Umbilical cord (tissue), 2 donors: ENCODE measurements at places on chromosomes 7 and 10.

DNA sequence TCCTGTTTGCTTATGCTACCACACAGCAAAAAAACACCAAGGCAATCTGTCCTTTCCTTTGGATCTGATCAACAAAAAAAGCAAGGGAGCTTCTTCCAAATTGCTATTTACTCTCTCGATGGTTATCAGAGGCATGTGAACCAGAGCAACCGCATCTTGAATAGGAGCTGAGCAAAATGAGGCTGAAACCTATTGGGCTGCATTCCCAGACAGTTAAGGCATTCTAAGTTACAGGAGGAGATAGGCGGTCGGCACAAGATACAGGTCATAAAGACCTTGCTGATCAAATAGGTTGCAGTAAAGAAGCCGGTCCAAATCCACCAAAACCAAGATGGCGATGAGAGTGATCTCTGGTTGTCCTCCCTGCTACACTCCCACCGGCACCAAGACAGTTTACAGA is 76.8 kb upstream of the FRMD4A start:
- DNase-seq, result no peak

- peak; percentile 70 for DNase-seq
Measured at GRCh38 chr7:50467817-50468610, 17.9 kb upstream of the FIGNL1 start.

- no peak for DNase-seq
Measured at GRCh38 chr10:19904202-19904661, 88.0 kb downstream of the PLXDC2 start.

DNA sequence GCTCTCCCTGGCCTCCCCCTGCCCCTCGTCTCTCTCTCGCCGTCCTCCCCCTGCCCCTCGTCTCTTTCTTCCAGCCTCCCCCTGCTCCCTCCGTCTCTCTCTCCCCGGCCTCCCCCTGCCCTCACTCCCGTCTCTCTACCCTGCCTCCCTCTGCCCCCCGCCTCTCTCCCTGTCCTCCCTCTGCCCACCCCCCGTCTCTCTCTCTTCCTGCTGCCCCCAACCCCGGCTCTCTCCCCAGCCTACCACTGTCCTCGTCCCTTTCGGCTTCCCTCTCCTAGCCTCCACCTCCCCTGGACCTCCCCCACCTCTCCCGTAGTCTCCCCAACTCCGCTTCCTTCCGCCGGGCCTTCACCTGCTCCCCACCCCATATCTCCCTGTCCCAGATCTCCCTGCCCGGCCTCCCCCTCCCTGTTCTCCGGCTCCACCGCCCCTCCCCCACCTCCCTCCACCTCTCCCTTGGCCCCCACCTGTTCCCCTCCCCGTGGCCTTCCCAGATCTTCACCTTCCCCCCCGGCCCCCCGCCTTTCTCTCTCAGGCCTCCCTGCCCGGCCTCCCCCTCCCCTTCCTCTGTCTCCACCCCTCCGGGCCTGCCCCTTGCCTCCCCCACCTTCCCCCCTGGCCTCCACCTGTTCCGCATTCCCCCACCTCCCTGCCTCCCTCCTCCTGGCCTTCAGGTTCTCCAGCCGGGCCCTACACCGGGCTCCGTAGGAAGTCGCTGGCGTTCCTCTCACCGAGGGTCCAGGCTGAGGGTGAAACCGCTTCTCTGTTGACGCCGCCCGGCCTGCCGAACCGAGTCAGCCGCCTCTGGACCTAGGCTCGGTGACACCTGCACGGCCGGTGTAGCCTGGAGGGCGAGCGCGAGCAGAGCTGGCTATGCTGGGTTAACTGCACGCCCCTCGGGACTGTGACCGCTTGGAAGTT is 1.2 kb downstream of the GET4 start:
- no peak for DNase-seq

GRCh38 chr10:97851341-97852001 is 1.8 kb downstream of the GOLGA7B start:
- no peak for DNase-seq

DNA sequence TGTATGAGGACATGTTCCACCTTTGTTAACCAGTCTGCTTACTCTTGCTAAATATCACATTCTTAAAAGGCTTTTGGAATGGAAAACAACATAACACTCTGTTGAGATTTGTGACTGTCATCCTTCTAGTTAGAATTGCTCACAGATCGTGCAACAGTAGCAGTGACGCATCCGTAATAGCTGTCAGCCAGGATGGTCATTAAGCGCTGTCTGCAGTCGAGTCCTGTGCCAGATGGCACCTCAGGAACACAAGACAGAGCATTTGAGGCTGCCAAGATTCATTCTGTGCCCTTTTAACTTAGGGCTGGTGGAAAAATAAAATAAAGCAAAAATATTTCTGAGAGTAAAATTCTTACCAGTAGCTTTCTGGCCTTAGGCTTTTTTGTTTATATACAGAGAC is 348.6 kb downstream of the ANKRD7 start:
- no peak for DNase-seq

- DNase-seq, result no peak
Measured at GRCh38 chr10:17506856-17507471, 52.6 kb upstream of the ST8SIA6 start.

DNA sequence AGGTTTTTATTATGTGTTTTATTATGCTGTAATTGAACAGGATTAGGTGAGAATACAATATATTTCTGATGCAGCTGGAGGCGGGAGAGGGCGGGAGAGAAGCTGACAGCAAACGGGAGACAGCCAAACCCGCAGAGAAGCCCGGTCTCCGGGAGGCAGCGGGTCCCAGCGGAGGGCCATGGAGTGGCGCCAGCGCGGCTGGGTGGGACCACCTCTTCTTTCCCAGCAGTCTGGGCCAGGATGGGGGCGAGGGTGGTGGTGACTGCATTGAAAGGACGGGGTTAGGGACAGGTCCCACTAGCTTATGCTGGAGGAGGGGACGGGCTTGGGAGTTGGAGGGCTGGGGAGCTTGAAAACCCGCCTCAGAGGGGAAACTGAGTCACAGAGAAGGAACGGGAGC is 14.5 kb upstream of the KAZALD1 start:
- no peak for DNase-seq

DNA sequence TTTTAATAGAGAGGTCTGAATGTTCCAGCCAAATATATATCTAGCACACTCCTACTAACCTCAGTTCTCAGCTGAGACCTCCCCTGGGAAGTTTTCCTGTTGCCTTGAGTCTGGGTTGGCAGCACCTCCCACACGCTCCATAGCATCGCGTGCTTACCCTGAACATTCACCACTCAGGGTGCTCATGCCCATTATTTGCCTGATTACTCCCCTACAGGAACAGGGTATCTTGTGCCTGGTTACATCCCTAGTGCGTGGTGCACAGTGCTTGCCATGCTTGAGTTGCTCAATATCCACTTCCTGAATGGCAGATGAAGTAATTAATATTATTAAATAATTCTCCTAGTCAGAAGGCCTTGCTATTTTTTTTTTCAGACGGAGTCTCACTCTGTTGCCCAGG is 269.9 kb upstream of the IMMP2L start:
- no peak for DNase-seq

DNA sequence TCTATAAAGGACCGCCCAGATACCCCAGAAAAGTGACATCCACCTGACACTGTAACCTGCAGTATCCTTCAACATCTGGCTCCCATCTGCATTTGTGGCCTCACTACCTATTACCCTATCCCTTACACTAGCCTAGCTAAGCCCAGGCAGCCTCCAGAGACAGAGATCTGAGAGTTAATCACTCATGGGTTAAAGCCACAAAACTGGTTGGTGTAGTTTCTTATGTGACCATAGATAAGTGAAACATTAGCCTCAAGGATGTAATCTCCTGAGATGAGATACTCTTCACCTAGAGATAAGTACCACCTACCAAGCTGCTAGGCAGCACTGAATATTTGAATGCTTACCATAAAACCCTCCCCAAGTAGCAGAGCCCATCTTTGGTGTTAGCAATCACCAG is 35.4 kb downstream of the CTTNBP2 start:
- DNase-seq, result peak; percentile 34

DNA sequence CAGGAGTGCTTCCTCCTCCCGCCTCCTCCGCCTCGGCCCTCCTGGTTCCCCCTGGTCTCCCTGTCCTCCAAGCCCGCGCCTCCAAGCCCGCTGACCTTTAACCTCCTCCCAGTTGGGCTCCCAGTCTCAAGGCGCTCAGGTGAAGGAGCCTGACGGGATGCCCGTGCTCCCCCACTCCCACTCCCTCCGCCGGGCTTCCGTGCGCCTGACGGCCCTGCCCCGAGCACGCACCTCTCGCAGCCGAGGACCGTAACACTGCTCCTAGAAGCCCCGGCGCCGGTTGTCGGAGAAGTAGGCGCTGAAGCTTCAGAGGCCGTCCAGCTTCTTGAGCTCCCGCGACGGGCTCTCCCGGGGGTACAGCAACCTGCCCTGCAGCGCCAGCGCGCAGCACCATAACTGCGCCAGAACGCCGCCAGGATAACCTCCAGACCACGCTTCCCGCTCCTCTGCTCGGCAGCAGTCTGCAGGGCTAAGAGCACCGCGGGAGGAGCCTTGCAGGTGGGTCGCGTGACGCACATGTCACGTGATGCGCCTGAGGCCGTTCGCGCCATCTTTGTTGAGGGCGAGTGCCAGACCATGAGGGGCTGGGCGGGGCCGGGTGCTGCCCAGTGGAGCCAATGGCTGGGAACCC is 71.0 kb upstream of the ZNF479 start:
- no peak for DNase-seq

- DNase-seq, result peak; percentile 71
Measured at GRCh38 chr10:75058161-75058560, 53.3 kb upstream of the SAMD8 start.

GRCh38 chr10:16483241-16483917 is 38.3 kb downstream of the C1QL3 start:
- no peak for DNase-seq

- peak; percentile 61 for DNase-seq
Measured at GRCh38 chr10:13346283-13347042, 1.6 kb downstream of the SEPHS1 start.

- no peak for DNase-seq
Measured at GRCh38 chr7:8378349-8379019, 54.9 kb upstream of the NXPH1 start.

- no peak for DNase-seq
Measured at GRCh38 chr7:16791071-16791470, 13.7 kb downstream of the AGR2 start.

DNA sequence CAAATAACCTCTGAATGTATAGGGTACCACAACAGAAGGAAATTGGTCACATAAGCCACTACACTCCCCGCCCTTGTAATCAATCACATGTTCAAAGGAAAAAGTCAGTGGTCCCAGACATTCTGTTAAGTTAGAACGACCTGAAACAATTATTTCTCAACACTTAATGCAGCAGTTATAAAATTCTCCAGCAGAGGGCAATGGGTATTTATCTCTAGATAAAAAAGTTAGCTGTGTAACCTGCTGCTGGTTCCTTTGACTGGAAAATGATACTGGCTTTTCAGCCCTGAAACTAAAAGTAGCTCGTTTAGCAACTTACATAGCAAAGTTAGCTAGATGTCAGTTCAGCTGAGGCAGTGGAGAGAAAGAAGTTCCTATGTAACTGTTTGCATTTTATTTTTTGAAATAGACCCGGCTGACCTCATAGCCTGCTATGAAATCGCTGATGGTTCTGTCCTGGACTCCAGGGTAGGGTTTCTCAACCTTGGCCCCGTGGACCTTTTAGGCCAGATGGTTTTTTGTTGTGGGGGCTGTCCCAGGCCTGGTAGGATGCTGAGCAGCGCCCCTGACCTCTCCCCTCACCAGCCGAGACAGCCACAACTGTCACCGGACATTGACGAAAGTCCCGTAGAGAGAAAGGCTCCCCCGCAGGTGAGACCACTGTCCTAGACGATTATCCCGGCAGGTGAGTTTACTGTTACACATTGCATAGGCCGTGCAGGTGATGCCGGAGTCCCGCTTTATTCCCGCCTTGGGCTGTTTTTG is 40.2 kb upstream of the PROSER2 start:
- DNase-seq, result peak; percentile 73

GRCh38 chr10:14654821-14655382 is 119.8 kb downstream of the FAM107B start:
- DNase-seq, result no peak

- DNase-seq, result no peak
Measured at GRCh38 chr10:5582736-5583135, 58.0 kb downstream of the CALML3 start.

DNA sequence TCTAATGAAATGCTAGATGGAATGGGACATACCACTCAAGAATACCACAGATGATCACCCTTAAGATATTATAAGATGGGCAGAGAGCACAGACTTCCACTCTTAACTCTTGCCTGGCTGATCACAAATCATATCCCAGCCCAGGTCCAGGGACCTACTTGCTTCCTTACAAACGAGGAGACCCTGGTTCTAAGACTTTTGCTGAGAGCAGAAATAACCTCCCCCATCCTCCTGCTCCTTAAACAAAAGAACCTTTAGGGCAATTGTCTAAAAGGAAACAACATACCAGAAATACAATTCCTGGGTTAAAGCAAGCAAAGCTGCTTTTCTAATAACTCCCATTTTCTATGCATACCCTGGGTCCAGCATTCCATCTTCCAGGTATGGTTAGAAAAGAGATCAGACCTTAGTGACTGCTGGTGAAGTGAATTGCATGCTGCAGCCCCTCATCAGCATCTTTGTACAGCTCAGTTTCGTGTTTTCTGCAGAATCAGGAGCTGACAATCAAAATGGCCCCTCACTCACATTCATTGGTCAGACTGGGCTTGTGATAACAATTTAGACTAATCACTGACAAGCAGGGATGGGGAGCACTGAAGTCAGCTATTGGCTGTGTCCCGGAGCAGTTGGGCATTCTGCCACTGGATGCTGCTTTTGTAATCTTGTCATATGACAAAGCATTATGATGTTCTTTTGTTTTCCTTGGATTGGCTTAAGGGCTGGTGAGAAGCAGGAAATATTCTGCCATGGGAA is 14.6 kb downstream of the IFIT3 start:
- no peak for DNase-seq

- no peak for DNase-seq
Measured at GRCh38 chr7:88041583-88041982, 107.5 kb downstream of the ADAM22 start.

DNA sequence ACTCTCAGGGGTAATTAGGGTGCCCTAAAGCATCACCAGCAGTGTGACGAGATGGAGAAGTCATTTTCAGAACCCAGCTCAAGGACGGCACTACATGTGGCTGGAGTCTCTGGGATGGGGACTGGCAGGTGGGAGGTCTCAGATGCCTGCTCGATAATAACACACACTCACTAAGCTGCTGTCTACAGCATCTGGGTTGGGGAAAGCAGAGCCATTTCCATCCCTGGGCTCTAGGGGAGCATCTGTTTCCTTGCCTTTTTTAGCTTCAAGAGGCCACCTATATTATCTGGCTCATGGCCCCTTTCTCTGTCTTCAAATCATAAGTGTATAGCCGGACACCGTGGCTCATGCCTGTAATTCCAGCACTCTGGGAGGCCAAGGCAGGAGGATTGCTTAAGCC is 79.6 kb downstream of the SH3PXD2A start:
- DNase-seq, result no peak

DNA sequence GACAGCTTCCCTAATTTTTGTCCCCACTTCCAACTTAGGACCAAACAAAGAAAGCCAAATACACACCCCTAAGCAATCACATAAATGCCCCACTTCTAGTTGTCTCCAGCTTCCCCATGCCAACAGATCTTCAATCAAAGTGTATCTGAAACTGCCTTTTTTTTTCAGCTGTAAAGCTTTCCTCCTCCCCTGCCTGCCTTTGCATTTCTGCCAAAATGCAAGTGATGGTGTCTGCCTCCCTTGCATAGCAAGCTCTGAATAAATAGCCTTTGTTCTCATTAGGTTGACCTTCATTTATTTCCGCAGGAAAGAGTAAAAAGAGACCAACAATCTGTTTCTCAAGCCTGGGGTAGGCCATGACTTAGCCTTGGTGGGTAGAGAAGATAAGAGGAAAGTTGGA is 459.4 kb downstream of the GPAM start:
- no peak for DNase-seq

- no peak for DNase-seq
Measured at GRCh38 chr10:80571352-80571751, 33.6 kb downstream of the SH2D4B start.

- no peak for DNase-seq
Measured at GRCh38 chr10:3802526-3803265, 17.7 kb upstream of the KLF6 start.
